Activated CD8-positive, alpha-beta memory T cell treated with anti-CD3 and anti-CD28 coated beads for 48 hours (primary cell): ENCODE measurements at places on chromosomes 3 and 15.

GRCh38 chr3:139235192-139235591, 108.6 kb upstream of the MRPS22 start:
- DNase-seq, result no peak

DNA sequence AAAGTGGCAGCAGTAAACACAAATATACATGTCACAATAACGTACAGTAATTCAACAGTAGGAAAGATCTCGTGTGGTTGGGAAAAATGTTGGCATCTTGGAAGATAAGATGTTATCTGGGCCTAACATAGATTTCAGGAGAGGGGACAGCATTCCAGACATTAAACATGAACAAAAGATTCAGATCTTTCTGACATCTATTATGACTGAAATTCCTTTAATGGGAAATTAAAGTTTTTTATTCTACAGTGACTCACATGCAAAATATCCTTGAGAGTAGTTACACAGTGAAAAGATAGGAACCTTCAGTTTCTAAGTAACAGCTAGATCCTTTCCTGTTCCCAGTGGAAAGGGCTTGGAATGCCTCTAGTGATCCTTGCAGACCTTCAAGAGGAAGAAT, 9.2 kb downstream of the NDUFB5 start:
- no peak for DNase-seq

DNA sequence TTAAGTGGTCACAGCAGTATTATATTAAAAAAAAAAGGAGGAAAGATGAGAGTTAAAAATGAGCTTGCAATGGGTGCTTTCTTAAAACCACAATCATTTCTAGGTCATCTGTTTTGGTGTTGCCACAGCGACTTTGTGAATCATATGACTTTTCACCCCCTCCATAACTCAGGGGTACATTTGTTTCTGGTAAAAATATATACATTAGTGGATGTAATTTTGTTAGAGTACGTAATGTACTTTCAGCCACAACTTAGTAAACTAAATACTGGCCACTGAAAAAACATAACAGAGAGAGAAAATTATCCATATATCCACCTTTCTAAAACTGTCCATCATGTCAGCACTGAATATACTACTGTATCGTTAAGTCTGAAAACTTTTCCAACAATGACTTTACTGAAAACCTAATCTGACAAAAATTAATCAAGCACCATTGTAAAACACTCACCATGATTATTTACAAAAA, 3.4 kb downstream of the ANKRD28 start:
- no peak for DNase-seq

- DNase-seq, result no peak
These were observed 182.8 kb downstream of the TLE3 start for GRCh38 chr15:69914960-69915359.

DNA sequence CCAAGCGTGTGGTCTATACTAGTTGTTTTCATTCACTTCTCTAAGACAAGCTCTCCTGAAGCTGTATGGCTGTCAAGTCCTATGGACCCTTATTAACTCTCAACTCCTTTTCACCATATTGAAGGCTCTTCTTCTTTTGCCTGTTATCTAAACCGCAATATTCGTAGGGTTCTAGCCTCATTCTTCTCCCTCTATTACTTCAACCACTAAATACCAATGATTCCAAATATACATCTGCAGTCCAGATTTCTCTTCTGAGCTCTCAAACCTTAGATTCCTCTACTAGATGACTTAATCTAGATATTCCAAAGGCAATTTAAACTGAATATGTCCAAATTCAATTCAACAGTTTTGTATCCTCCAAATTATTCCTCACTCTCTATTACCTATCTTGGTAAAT, 24.6 kb downstream of the AQR start:
- no peak for DNase-seq
